ENCODE measurements at places on chromosomes 16 and 17.

DNA sequence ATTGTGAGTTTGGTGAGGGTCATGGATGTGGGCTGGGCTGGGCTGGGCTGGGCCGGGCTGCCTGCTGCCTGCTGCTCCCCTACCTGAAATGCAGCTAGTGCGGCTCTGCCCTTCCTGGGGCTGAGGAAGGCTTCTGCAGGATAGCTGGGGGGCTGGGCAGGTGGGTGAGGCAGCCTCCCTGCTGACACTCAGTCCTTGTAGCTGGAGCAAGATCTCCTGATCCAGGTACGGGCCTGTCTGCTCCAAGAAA is 4.7 kb downstream of the RPL13 start:
- DNase-seq, result no peak

DNA sequence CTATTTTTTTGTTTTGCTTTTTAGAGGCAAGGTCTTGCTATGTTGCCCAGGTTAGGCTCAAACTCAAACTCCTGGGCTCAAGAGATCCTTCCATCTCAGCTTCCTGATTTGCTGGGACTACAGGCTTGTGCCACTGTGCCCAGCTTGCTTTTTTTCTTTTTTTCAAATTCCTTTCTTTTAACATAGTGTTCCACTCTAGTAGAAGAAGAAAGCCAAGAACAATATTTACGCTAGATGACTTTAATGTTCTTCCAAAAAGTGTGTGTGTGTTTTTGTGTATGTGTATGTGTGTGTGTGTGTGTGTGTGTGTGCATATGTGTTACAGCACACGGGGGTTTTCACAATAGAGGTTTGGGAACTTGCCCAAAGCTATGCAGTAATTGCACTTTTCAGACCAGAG is 10.7 kb upstream of the UMOD start:
- no peak for DNase-seq

DNA sequence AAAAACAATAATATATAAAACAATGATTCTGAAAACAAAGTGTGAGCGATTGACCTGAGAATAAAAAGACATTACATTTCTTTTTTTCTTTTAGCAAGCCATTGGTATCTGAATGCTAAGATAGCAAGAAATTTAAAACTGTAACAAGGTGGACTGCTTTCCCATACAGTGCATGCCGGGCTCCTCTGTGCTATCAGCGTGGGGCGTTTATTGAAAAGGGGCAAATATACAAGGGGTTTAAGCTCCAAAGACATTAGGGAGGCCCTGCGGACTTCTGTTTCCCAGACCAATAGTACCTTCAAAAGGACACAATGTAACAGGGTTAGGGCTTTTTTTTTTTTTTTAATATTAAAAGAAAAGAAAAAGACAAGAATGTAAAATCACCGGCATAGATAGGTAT is 261.3 kb downstream of the ZFHX3 start:
- DNase-seq, result no peak

GRCh38 chr16:35570946-35571345 is 2111.5 kb downstream of the TP53TG3F start:
- no peak for DNase-seq

GRCh38 chr16:88924834-88925539 is 52.0 kb downstream of the CBFA2T3 start:
- peak; percentile 48 for DNase-seq

DNA sequence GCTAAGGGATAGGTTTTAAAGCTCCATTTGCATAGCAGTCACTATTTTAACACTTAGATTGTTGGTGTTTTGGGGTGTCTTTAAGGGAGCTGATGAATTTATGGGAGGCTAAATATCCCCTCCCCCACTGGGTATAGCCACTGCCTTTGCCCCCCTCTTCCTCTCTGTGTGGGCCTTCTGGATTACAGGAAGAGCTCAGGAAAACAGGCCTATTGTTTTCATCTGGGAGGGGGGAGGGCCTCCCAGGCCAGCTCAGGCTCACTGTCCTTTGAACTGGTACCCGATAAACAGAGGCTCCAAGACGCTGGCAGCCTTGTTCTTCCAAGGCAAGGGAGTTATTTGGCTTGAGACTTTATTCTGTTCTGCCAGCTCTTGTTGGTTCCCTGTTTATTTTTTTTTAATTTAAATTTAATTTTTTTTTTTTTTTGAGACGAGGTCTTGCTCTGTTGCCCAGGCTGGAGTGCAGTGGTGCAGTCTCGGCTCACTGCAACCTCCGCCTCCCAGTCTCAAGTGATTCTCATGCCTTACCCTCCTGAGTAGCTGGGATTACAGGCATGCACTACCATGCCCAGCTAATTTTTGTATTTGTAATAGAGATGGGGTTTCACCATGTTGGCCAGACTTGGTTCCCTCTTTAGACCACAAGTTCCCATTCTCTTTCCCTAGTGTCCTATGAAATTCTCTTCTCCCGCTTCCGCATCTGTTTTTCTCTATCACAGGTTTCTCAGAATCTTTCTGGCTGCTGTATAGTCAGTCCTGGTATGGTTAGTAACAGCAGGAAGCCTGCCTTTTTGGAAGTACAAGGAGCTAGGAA is 25.1 kb downstream of the MINK1 start:
- DNase-seq, result no peak

GRCh38 chr16:62041401-62041800 is 5.2 kb upstream of the CDH8 start:
- no peak for DNase-seq

GRCh38 chr17:59572301-59572924 is 7.0 kb downstream of the DHX40 start:
- no peak for DNase-seq

- DNase-seq, result no peak
Measured at GRCh38 chr17:8012996-8013640, 10.7 kb downstream of the GUCY2D start.

GRCh38 chr17:16398270-16399267 is 16.8 kb upstream of the TRPV2 start:
- DNase-seq, result no peak

All from CD4-positive, alpha-beta T cell treated with Interferon gamma for 1 hour (primary cell).